ENCODE measurements at places on chromosomes 1 and 21.

- DNase-seq, result no peak
Measured at GRCh38 chr1:56967355-56967754, 1.5 kb upstream of the C8B start.

DNA sequence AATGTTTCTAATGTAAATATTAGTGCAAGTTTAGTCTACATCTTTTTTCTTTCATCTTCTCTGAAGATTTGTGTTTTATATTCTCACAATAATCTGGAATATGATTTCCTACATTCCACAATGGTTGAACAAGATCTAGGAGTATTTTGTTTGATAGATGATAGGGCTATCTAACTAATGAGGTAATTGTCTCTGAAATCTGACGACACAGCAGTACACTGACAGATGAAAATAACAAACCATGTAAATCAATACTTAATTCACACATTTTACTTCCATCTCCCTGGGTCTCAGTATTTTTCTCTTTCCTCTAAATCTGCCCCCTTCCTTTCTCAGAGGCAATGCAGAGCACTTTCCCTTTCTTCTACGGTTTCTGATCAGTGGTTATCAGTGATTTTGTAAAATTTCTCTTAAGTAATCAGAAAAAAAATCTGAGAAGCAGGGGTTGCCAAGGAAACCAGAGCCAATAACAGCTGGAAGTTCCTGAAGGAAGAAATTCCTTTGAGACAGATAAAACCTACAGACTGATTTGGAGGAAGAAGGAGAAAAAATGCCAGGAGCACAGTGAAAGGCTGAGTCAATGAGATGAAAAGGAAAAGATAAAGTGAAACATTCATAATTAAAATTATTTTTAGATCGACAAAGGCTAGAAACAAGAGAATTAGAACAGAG lies 7.3 kb upstream of the ANKRD13C start:
- DNase-seq, result no peak

- DNase-seq, result no peak
Measured at GRCh38 chr1:201307760-201308499, 24.6 kb downstream of the PKP1 start.

DNA sequence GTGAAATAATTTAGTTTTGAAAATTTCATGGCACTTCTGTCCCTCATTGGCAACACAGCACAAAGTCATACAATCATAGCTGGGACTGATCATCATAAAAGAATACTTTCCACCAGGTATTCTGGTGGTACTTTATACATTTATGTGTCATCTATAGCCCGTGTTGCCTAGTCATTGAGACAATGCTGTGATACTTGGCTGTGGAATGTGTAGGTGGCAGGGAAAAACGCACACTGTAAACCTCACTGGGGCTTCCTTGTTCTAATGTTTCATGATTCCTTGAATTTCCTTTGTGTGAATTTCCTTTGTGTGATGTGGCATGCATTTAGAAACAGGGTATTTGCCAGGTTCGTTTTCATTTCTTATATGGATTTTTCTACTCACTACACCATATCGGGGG lies 118.3 kb downstream of the FMN2 start:
- DNase-seq, result no peak

DNA sequence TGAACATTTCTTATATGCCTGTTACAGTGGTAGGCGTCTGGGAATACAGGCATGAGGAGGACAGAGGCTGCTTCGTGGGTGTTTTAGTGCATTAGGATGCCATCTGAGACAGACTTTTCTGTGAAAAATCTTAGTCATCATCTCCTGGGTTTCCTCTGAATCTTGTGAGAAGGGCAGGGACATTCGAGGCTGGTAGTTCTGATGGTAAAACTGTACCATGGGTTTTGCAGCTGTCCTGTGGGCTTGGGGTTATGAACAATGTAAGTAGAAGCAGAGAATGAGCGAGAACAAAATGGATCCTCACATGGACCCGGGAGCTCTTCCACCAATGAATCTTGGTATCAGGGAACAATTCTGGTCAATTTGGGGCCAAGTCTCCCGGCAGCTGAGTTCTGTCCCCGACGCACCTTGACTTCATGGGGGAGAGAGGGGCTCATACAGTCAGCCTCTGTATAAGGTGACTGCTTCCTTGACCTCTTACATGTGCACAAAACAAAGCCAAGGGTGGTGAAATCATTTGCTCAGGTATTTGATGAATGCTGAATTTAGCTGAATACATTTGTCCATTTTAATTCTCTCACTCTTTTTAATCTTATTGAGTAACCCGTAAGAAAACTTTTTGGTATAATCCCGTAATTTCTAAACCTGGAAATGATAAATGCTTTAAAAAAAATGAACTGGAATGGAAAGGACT lies 63.6 kb upstream of the ERRFI1 start:
- no peak for DNase-seq

GRCh38 chr1:56676571-56677035 lies 31.5 kb downstream of the PRKAA2 start:
- DNase-seq, result no peak

DNA sequence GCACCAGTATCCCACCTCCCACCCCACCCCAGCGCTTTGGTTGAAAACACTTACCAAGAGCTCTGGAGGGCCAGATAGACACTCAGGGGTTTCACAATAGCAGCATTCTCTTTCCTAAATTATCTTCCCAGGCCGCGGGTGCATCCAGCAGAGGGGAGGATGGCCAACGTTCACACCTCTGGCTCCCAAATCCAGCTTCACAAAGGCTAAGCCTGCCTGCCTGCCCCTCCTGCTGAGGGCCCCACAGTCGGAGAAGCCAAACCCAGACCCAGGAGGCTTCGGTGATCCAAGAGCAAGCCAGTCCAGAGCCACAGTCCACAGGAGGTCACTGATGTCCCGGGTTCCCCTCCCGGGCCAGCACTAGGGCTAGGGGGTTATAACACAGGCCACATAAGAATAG lies 231.9 kb downstream of the TRABD2B start:
- DNase-seq, result no peak

DNA sequence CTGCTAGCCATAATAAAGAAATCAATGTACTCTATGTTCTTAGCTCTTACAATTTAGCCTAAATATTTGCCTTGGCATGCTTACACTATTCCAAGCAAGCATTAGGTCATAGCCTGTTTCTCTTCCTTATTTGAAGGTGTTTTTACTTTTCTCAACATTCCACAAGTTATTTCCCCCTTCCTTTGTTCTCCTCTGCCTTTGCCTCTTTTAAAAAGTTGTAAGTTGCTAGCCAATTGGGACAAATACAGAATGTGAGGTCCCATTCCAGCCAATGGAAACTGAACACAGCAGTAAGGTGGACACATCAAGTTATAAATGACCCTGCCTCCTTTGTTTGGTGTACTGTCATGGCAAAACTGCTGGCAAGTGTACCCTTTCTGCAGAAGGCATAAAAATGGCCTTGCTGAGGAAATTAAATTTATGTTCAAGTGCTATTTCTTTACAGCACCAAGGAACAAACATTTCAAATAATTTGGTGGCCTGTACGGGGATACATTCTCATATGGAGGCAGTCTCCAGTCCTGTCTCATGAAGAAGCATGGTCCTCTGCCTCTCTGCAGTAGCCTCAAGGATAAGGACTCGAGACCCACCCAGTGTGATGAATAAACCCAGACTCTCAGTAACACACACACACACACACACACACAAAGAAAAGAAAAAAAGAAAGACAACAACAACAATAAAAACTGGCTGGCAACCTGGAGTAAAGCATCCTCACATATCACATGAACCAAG lies 28.8 kb upstream of the FMO1 start:
- DNase-seq, result no peak

DNA sequence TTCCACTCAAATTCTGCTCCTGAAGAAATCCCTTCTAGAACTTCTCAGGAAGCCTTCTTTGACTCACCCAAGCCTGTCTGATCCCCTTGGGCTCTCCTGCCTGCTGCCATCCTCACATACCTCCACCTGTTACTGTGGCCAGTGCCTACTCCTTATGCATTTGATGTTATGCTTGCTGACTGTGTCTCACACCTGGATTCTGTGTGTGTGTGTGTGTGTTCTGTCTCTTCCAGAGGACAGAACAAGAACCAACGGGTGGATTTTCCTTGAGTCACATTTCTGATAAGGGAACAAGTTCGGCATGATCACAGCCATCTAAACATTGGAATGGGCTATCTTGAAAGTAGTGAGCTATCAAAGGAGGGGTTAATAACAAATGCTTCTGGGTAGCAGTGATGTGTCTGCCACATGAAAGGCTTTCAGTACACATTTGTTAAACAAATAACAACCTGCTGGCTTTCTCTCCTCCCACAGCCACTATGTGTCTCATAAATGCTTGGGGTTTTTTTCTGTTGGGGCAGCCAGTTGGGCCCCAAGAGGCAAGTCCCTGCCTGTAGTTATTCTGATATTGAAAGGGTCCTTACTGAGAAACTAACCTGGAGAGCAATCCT lies 8.9 kb upstream of the GPR37L1 start:
- no peak for DNase-seq

GRCh38 chr1:46747683-46748288 lies 28.9 kb upstream of the EFCAB14 start:
- no peak for DNase-seq

- no peak for DNase-seq
Measured at GRCh38 chr1:81670286-81670685, 130.4 kb upstream of the ADGRL2 start.

- no peak for DNase-seq
Measured at GRCh38 chr1:111679541-111679940, 59.7 kb downstream of the INKA2 start.

DNA sequence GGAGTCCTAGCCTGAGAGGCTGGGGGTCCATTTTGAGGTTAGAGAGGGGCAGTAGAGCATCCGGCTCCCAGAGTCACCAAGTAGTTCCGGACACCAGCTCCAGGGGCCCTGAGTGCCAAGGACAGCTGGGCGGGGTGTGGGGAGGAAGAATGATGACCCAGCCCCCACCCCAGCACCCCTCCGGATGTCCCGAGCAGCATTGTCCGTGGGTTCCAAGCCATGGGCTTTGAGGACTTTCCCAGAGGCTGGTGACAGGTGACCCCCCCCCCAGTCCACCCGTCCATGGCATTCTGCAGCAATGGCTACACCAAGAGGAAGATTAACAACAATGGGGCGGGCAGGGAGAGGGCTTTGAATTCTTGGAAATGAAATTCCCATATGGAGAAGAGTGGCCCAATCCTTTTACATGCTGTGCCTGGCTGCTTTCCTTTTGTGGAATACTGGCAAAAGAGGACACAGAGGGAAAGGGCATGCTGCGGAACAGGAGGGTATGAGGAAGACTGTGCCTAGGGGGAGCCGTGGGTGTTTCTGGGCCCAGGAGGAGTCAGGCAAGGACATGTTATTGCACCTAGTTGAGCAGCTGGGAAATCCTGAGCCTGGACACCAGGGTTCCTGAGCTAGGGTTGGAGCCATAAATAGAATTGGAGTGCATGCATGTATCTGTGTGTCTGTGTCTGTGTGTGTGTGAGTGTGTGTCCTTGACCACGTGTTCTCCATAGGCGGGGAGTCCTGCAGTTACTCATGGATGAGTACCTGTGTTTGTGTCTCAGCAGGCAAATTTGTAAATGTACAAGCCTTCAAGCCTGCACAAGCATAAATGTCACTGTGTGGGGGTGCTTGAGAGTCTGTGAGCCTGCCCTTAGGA lies 956 bp downstream of the ATP1A2 start:
- DNase-seq, result no peak

DNA sequence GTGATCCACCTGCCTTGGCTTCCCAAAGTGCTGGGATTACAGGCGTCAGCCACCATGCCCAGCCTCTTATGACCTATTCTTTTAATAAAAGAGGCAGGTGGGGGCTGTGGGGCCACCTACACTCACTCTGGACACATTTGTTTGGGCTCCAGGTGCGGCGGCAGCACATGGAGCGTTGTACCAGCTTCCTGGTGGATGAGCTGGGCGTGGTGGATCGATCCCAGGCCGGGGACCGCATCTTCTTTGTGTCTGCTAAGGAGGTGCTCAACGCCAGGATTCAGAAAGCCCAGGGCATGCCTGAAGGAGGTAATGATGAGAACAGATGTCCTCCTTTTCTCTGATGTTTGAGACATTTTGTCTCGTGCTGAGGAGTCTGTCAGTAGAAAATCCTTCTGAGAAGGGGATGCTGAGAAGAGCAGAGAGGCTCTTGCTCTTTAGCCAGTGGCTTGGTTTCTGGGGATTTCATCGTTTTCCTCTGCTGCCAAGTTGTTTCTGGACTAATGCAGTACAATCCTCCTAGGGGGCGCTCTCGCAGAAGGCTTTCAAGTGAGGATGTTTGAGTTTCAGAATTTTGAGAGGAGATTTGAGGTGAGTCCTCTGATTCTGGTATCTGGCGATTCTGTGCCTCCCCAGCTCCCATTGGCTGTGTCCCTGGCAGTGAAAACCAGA lies 17.9 kb upstream of the MIIP start:
- no peak for DNase-seq

- no peak for DNase-seq
Measured at GRCh38 chr1:200938955-200939354, 44.3 kb downstream of the INAVA start.

- DNase-seq, result no peak
Measured at GRCh38 chr1:5978452-5978851, 13.8 kb downstream of the NPHP4 start.

- no peak for DNase-seq
Measured at GRCh38 chr1:36729716-36730510, 247.2 kb upstream of the CSF3R start.

DNA sequence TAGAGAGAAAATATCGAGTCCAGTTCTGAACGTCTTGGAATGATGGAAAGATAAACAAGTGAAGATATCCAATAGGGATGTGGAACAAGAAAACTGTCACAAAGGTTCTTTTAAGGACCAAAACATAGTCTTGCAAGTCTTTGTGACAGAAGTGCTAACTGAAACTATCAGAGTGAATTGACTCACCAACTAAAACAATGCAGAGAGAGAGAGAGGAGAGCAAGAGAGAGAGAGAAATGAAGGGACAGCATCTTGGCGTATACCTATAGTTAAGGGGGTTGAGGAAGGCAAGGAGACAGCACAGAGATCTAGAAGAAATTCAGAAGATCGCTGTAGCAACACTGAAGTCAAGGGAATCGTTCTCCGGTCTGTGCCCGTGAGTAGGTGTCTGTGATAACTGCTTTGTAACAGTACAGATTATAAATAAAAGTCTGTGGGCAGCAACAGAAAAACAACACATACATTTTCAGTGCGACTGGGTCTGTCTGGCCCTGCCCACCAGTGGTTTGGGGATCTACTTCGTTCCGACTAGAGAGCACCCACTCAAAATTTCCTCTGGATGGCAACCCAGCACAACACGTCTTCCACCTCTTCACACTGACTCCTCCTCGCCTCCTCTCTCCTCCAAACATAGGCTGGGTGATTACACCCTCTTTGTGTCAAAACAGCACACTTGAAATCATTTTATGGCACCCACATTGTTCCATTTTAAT lies 4.8 kb upstream of the COA6 start:
- DNase-seq, result no peak

DNA sequence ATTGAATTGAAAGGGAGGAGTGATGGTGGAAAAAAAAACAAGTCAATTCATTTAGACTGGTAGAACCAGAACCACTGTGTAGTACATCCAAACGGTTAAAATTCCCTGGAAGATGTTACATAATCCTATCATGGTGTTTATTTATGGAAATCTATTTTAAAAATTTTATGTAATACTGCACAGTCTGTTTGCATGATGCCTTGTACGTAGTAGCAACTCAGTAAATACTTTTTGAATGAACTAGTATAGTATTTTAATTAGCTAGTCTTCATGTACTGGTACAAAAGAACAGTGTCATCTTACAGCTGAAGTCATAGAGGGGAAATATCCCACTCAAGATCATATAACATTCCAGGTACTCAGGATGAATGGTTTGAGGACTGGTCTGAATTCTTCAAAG lies 27.0 kb upstream of the IER5 start:
- no peak for DNase-seq

GRCh38 chr1:41767534-41768525 lies 150.9 kb downstream of the HIVEP3 start:
- DNase-seq, result no peak

GRCh38 chr1:226787638-226788037 lies 48.6 kb upstream of the ITPKB start:
- DNase-seq, result no peak

Data from stimulated activated CD8-positive, alpha-beta memory T cell treated with anti-CD3 and anti-CD28 coated beads, Interleukin-15, amount 100 ng/mL, for 4 hours (primary cell).